Epithelial cell of proximal tubule (primary cell): ENCODE measurements at places on chromosomes 2 and 18. TPM values are rescaled to one million over a fixed set of nuclear protein-coding genes. Genes with fewer than 3 reads are reported as not detected.

- DNase-seq: no peak
Measured at GRCh38 chr18:54181856-54182602, 42.4 kb downstream of the MBD2 start.

DNA sequence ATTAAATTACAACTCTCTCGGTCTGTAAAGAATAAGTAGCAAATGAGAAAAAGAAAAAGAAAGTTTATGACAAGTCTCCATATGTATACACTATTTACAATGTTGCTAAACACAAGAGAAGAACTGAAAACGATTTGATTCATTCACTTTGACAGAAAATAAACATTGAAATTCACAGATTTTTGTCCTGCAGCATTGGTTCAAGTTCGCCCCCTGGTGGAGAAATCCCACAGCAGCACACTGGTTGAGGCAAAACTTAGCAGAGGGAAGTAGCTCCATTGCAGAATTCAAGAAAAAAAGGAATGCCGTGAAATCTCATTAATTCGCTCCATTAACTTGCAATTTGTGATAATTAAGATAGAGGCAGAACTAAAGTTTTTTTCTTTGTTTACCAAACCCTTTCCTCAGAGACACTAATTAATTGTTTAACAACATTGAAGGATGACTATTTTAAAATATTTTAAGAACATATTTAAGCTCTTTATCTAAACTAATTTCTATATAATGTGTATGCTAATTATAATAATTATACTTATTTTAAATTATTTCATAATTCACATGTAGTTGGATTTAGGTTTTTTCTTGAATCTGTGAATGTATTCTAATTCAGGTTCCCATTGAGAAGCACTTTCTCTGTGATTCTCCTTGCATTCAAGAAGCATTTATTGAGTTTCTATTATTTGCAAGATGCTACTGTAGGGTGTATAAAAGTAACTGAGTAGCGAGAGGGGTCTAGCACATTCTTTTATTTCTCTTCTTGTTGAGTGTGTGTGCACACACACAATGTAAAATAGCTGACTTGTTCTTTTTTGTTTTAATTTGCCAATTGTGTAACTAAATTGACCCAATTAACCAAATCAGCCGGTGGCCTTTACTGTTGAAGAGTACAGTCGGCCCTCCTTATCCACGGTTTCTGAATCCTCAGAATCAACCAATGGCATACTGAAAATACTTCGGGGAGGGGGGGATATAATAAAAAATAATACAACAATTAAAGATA, 74.1 kb downstream of the COL4A3 start:
- no peak for DNase-seq

The SMAD4 gene
- 72.3 and 82.6 TPM in 2 replicates for total RNA-seq

DNA sequence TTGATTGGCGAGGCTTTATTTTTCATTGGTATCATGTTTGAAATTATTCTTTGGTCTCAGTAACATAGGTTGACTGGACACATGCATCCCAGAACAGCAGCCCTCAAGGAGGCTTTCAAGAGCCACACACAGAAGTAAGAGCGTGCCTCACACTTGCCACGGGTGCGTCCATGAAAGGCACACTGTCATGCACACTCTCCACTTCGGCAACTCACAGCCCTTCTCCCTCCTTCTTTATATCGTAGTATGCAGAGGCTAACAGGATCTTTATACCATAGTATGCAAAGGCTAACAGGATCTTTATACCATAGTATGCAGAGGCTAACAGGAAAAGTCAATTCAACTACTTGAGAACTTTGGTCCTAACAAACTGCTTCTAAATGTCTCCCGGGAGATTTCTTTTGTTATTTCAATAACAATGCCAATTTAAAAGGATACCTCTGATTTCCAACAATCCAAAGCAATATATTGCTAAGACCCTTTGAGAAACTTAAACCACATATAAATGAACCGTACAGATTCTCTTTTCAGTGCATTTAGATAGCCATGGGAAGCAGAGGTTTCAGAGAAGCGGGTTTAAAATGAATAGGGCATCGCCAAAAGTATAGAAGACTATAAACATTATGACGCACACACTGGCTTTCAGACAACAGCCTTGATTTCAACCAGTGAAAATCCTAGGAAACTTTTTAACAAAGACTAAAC, 26.5 kb upstream of the ZNF516 start:
- no peak for DNase-seq

DNA sequence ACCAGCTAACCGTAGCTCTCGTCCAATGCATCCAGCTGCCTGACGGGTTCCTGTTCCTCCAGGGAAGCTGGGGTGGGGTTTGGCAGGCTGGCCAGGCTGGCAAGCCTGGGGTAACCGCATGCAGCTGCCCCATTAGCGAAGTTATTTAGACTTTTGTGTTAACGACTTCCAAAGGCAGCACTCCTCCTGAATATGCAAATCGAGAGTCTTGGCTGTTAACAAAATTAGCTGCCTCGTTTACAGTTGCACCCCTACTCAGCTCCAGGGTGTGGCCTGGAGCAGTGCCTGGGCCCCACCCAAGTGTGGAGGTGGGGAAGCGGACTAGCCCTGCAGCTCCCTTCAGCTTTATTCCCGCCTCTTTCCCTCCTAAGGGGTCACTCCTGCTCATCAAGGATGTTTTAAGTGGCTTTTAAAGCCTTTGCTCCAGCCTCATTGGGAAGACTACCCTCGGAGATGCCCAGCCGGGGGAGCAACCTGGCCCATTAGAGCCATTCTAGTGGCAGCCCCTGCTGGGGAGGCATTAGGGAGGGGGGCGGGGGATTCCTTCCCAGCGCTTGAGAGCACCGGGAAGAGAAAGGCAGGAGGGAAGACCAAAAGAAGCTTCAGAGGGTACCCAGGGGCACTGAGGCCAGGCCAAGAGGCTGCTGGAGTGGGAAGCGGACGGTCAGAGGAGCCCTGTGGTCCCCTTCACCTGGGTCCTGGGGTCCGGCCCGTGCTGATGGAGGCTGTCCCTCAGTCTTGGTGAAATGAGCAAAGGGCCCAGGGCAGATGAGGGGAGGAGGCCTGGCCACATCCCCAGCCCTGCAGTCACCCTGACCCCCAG, 204.1 kb downstream of the CELF4 start:
- DNase-seq: no peak

GRCh38 chr18:63091671-63092364, 227.8 kb downstream of the BCL2 start:
- no peak for DNase-seq

DNA sequence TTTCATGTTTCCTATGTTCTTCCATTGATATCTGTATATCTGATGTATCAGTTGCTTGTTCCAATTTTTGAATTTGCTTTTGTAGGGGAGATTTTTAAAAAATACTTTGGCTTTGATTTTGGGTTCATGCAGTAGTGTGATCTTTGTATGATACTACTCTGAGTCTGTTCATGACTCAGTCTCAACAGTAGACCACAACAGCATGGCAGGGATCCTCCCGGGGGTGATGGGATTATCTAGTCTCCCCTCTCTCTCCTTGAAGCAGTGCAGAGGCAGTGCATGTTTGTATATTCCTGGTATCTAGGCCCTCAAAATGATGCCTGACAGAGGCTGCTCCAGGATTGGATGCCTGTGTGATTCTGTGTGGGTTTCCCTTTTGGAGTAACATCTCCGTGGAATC, 55.3 kb downstream of the G6PC2 start:
- DNase-seq: no peak

- DNase-seq: no peak
Measured at GRCh38 chr2:26534098-26534864, 56.4 kb upstream of the OTOF start.

The PLGLB2 gene
- 1.7 TPM in 1 of 2 replicates, not detected in the other for total RNA-seq

The FBXO15 gene
- total RNA-seq: 0.40 and 0.87 TPM in 2 replicates

The BOLL gene
- not detected in 2 replicates for total RNA-seq

DNA sequence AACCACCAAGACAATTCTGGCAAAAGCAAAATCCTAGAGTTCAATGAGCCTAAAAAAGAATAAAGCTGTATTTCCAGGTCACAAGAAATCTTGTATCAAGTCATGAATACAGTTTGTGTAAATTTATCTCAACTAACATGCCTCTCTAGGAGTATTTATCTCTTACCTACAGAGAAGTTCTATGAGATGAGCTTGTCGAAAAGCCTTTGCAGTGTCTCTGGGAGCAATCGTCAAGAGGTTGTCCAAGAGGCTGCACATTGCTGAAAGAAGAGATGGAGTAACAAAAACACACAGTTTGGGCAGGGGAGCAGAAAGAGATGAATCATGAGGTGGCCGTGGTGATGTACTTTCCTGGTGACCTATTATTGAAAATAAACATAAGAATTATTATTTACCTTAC, 112.0 kb upstream of the CD226 start:
- no peak for DNase-seq

GRCh38 chr2:146532509-146533147, 1312.2 kb upstream of the ACVR2A start:
- no peak for DNase-seq

- DNase-seq: no peak
Measured at GRCh38 chr2:191970867-191971266, 124.0 kb upstream of the CAVIN2 start.

The CPS1 gene
- total RNA-seq: 2.2 and 2.8 TPM in 2 replicates

DNA sequence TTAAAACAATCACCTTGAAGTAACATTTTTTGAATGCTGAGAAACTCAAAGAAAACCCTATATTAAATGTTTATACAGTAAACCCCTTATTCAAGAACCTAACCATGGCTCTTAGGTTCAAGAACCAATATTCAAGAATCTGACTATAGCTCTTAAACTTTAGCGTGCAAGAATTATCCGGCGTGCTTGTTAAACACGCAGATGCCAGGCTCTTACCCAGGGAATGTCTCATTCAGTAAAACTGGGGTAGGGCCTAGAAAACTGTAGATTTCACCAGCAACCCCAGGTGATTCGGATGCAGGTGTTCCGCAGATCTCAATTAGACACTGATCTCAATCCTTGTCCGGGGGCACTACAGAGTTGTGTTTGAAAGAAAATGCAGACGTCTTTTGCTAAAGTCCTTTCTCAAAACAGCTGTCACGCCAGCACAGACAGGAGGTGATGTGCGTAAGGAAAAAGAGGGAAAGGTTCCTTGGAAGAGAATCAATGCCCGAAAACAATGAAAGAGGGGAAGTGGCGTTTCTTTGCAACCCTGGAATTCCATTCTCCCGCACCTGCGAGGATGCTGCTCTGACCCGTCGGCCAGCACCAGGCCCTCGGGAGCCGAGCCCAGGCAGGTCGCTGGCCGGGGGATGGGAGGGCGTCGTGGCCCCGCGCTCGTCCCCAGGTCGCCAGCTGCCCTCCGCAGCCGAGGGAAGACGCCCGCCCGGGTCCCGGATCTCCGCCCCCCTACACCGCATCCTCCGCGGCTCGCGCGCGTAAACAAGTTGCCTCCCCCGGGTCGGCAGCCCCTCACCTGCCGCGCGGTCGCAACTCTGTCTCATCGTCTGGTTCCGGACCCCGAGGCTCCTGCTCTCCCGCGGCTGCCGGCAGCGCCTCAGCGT, 851 bp downstream of the EIF2AK3 start:
- DNase-seq: no peak

DNA sequence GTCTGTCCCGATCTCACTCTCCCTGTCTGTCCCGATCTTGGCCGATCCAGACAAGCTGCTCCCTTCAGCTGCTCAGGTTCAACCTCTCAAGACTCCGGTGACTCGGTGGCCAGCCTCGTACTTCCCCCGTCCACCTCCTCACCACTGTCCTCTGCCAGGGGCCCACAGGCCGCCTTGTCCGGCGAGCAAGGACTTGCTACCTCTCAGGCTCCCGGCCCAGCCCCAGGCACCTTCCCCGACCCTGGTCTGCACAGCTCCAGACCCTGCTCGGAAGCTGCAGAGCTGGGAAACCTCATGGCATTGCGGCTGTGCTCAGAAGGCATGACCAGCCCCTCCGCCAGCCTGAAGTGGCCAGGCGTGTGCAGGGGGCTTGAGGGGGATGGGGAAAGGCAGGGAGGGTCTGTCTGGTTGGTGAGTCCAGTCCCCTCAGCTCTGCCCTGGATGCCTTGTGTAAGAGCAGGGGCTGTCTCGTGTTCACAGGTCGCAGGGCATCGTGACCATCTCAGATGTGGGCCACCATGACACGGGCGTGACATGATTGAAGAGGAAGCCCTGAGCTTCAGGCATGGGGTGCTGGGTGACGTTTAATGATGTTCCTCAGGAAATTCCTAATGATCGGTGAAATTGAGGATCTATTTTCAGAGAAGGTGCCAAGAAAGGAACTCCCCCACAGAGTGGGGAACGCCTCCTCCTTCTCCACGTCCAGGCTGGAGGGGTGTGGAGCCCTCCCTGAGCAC, 121.2 kb upstream of the CTDP1 start:
- no peak for DNase-seq

DNA sequence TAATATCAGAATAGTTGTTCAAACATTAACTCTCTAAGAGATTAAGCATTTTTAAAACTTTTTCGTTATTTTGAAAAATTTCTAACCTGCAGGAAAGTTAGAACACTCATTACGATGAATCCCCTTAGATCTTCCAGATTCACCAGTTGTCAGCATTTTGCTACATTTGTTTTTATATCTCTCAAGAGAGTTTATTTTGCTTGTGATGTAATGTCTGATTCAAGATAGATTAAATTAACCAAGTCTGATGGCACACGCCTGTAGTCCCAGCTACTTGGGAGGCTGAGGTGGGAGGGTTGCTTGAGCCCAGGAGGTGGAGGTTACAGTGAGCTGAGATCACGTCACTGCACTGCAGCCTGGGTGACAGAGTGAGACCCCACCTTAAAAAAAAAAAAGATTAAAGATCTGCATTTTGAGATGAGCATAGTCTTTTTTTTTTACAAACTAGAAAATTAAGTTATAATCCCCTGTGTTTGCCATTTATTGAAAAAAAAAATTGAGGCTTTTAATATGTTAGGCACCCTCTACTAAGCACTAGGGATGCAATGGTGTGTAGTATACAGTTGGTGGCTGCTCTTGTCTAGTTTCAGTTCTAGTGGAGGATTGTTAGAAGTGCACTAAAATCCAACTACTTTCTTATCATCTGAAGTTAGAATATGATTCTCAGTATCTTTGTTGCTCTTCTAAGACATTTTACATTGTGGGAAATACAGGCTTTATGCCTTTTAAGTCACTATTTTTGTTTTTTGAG, 20.9 kb downstream of the RAB10 start:
- no peak for DNase-seq

The C2orf81 gene
- 2.7 and 4.1 TPM in 2 replicates for total RNA-seq

- no peak for DNase-seq
Measured at GRCh38 chr2:225998116-225998515, 598.6 kb downstream of the NYAP2 start.

The DSG1 gene
- not detected in 2 replicates for total RNA-seq

The ADCYAP1 gene
- not detected in 2 replicates for total RNA-seq

- peak; percentile 77 for DNase-seq
Measured at GRCh38 chr2:9310377-9310776, 103.8 kb downstream of the ASAP2 start.

The FAM124B gene
- 0.07 TPM in 1 of 2 replicates, not detected in the other for total RNA-seq
